AG09309 (cell line): ENCODE measurements at places on chromosomes 5 and 9.

DNA sequence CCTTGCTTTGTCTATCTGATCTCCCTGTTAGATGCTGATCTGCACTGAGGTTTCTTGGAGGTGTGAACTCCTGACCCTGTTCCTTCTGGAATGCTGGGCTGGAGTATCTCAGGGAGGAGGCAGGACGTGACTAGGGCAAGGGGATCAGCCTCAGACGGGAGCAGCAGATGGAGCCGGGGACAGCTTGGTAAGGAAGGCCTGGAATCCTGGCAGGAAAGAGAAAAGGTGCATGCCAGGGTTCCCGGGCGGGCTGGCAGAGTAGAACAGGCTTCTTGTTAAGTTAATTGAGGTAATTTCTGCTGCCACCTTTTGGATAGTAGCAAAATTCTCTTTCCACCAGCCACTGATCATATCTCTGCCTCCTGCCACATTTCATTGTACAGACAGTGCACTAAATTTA is 180.9 kb downstream of the ZNF462 start:
- no peak for DNase-seq

DNA sequence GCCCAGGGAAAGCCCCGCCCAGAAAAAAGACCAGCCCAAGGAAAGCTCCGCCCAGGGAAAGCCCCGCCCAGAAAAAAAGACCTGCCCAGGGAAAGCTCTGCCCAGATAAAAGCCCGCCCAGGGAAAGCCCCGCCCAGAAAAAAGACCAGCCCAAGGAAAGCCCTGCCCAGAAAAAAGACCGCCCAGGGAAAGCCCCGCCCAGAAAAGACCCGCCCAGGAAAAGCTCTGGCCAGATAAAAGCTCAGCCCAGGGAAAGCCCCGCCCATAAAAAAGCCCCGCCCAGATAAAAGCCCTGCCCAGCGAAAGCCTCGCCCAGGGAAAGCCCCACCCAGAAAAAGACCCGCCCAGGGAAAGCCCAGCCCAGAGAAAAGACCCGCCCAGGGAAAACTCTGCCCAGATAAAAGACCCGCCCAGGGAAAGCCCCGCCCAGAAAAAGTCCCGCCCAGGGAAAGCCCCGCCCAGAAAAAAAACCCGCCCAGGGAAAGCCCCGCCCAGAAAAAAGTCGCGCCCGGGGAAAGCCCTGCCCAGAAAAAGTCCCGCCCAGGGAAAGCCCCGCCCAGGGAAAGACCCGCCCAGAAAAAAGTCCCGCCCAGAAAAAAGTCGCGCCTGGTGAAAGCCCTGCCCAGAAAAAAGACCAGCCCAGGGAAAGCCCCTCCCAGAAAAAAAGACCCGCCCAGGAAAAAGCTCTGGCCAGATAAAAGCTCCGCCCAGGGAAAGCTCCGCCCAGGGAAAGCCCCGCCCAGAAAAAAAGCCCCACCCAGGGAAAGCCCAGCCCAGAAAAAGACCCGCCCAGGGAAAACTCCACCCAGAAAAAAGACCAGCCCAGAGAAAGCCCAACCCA is 11.9 kb downstream of the GRIN1 start:
- no peak for DNase-seq

DNA sequence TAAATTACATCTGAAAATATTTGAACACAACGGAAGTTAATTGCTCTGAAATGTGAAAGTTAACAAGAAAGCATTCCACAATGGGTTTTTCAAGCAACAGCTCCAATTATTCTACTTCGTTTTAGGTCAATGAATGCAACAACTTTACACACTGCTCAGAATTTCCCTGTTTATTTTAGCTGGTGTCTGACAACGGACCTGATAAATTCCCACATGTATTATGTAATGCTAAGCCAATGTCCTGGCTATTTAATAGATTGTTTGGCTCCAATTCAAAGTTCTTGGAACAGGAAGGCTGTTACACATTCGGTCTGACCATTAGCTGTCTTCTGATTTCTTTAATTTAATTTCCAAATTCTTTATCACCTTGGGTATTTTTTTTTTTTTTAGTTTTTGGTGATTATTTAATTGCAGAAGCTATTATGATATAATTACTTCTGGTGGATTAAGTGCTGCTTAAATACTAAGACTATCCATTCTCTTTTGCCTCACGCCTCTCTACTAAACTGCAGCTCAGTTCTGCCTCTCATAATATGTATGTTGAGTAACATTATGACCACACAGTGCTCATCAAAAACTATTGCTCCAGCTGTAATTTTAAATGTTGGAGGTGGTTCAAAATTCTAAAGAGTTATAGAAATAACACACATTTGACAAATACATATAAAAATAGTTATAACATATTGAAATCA is 57.9 kb downstream of the MEF2C start:
- DNase-seq = peak; percentile 10

- DNase-seq = no peak
Measured at GRCh38 chr5:89300426-89300970, 417.5 kb upstream of the MEF2C start.
